Left renal pelvis (tissue), 4 donors: ENCODE measurements at places on chromosomes 11 and 22.

- DNase-seq, result no peak
Measured at GRCh38 chr22:33569018-33569417, 351.3 kb downstream of the LARGE1 start.

GRCh38 chr22:21457023-21457787 is 10.0 kb upstream of the TMEM191C start:
- no peak for DNase-seq

DNA sequence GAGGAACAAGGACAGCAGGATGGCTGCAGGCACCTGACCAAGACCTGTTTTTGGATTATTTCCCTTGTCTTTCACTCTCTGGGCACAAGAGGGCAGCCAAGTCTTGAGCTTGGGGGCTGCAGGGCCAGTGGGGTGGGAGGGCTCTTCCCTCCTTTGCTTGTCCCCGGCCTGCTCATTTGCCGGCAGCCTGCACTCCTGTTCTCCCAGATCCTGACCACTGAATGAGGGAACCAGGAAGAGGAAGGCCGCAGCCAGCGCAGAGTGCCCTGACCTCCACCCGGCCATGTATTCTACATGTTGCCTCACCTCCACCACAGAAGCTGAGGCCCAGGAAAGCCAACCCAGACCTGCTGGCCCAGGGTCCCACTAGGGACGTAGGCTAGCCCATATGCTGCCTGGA is 15.5 kb upstream of the NNMT start:
- DNase-seq, result no peak

DNA sequence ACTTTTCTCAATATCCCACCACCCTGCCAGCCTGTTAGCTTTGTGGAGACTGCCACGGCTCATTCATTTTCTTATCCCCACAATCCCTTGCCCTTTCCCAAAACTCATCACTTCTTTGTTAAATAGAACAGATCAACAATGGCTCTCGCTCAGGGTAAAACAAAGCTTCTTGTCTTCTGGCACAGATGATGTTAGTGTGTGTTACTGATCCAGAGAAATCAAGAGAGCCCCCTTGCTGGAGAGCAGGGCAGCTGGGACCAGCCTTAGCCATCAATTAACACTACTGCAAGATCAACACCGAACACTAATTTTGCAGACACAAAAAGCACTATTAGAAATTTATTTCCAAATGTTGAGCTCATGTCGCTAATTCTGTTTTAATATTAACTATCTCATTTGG is 420.9 kb downstream of the TENM4 start:
- DNase-seq, result no peak

DNA sequence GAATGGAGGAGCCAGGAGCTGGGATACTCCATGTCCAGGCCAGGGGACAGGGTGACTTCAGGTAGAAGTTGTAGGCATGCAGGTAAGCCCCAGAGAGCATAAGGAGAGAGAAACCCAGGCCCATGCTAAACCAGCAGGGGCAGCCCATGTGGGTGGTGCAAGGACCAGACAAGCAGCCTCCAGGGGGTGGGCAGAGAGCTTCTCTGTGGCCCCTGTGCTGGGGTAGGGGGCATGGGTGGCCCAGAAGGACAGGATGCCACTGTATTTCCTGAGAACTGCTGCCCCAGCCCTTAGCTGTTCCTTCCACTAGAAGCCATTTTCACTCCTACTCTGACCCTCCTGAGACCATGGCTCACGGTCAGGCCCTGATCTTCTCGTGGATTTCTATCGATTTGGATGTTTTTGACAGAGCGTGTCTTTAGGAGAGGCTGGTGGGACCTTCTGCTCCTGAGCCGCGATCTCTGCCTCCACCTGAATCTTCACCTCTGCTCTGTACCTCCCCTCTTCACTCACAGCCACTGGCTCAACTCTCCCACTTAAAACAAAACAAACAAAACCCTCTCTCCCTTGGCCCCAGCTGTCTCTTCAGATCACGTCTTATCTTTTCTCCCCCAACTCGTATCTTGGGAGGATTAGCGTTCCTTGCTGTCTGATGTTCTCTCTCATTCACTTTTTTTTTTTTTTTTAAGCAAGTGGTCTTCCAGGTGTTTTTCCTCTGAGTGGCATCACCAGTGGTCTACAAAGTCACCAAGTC is 112.2 kb downstream of the NECTIN1 start:
- DNase-seq, result no peak

- no peak for DNase-seq
Measured at GRCh38 chr11:107741044-107741823, 29.4 kb upstream of the SLN start.
